Mucosa of descending colon (tissue), 3 donors: ENCODE measurements at places on chromosomes 12 and 14.

- DNase-seq: peak; percentile 77
Measured at GRCh38 chr14:69151458-69152180, 1.3 kb downstream of the DCAF5 start.

GRCh38 chr12:124518051-124518932, 49.1 kb downstream of the NCOR2 start:
- DNase-seq: peak; percentile 97

- DNase-seq: no peak
Measured at GRCh38 chr14:77985211-77985615, 185.0 kb upstream of the NRXN3 start.

DNA sequence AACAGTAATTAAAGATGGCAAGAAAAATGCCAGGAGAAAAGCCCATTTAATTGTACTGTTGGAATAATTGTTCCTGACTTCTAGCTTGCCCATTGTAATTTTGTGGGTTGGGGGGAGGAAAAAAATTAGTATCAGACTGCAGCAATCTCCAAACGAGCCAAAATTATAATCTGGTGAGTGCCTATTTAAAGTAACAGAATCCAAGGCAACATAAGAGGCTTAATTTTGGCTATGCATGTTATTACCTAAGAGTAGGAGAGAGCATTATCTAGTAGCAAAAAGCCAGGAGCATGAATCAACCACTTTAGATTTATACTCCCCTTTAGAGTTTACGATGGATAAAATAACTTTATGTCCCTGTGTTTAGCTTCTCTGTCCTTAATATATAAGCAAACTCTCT, 14.6 kb upstream of the DENND5B start:
- DNase-seq: no peak

- DNase-seq: peak; percentile 92
Measured at GRCh38 chr14:58752771-58753201, 115.0 kb downstream of the DACT1 start.

DNA sequence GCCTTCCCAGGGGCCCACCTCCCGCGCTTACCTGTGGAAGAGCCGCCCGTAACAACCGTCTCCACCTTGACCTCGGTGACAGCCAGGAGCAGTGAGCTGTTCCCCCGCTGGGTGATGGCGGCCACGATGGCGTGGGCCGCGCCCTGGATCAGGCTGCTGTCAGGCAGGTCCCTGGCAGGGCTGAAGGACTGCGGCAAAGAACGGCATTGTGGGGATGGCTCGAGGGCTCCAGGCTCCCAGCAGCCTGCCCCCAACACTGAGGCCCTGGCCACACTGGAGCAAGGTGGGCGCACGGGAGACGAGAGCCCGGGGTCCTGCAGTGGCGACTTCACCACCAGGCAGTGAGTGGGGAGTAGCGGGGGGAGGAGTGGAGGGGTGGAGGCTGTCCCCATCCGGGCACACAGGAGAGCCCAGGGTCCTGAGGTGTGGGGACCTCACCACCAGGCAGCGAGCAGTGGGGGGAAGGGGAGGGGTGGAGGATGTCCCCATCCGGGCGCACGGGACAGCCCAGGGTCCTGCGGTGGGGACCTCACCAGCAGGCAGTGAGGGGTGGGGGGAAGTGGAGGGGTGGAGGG, 25.0 kb downstream of the JAG2 start:
- no peak for DNase-seq

GRCh38 chr12:40144023-40144422, 38.1 kb upstream of the SLC2A13 start:
- DNase-seq: no peak

DNA sequence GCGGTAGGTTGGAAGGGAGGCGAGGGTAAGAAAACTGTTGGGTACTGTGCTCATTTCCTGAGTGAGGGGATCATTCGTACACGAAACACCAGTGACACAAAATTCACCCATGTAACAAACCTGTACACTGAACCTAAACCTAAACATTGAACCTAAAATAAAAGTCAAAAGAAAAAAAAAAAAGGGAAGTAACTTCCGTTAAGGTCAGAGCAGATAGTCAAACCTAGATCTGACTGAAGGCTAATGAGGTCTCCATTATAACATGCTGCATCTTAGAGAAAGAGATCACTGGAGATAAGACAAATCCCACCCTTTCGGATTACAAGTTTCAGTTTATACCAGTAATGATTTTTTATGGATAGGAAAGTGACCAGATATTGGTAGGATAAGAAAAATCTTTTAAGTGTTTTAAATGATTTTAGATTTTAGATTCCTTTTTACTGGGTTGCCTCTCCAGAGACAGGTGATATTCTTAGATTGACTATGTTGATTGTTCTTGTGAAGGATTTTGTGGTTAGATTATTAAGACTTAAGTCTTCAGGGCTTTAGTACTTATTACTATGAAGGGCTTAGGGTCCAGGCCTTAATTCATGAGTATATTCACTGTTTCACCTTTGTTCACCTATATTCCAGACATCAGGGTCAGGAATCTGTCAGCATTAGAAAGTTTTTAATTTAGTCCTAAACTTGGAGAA, 11.2 kb upstream of the NCKAP1L start:
- DNase-seq: no peak

DNA sequence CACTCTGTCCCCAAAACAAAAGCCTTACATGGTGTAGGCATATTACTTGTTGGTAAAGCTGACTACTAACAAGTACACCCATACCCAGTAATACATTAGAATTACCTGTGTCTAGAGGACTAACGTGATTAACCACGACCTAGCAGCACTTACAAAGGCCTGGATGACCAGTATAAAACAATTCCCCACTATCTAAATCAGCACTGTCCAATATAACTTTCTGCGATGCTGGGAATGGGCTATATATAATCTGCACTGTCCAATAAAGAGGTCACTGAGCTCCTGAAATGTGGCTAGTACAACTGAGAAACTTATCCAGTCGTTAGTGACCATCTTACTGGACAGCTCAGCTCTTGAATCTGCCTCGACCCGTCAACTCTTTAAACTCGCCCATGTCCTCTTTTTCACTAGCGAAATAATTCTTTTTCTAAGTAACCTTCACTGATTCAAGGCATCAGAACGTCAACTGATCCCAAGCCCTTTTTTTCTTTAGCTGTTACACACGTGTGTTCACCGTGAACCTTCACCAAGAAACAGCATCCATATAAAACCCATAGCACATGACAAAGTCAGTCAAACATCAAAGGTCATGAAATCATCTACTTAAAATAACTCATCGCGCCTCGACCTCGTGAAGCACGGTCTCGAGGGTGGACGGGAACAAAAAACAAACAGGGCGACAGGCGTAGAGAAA, 905 bp upstream of the CIPC start:
- DNase-seq: no peak

DNA sequence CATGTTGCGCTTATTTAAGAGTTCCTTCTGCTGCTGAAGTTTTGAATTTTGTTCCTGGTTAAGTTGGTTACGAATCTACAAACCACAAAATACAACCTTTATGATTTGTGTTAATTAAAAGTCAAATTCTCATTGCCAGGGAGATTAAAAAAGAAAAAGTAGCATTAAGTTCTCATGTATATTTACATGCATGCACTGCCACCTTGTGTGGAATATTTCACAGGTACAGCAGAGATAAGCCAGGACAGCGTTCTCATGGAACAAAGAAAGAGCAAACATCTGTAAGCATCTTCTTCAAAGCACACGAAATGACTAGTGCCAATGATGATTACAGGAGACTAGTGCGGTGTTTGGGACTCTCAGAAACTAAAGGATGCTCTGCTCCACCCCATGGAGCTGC, 34.2 kb downstream of the ZFYVE21 start:
- no peak for DNase-seq

DNA sequence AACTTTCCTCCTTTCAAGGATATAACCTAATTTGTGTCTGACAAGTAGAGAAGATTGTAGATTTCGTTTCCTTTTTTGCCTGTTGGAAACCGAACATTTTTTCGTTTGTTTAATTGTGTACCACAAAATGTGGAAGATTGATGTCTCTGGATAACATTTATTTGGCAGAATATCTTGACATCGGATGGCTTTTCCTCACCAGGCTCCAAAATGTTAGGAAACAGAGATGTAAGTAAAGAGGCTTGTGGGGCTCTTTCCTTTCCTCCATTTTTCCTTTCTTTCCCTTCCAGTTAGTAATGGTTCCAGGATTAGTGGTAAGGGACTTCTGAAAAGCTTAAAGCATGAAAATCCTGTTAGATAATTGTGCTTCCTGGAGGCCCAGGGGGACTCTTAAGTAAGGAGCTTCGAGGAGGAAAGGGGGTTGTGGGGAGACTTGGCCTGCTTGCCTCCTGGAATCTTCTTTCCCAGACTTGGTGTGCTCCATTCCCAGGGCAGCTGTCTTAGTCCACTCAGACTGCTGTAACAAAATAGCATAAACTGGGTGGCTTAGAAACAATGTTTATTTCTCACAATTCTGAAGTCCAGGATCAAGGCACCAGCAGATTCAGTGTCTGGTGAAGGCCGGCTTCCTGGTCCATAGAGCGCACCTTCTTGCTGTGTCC, 243.1 kb upstream of the PWP1 start:
- DNase-seq: no peak

- no peak for DNase-seq
Measured at GRCh38 chr12:124286414-124286813, 8.5 kb upstream of the RFLNA start.

DNA sequence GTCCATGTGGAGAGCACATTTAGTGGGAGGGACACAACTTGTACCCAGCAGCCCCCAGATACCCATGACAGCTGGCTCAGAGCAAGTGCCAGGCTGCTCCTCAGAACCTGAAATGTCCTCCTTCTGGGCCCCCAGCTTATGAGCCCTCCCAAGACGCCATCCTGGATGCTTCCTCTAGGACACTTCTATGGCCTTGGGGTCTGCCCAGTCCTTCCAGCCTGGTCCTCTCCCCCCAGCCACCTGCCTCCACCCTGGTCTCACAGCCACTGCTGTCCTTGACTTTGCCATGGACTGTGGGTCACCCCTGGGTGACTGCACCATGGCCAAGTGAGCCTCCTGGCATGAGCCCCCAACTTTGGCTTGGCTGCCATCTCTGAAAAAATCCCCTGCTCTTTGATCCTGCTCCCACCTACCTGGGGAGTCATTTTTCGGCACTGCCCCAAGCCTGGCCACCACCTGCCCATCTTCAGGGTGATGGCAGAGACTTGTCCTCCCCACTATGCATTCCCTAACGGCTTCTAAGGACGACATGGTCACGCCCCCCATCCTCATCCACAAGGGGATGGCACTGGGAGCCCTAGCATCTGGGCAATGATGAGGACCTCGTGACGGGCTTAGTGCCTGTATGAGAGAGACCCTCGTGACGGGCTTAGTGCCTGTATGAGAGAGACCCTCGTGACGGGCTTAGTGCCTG, 323.7 kb downstream of the TMEM121 start:
- DNase-seq: no peak

DNA sequence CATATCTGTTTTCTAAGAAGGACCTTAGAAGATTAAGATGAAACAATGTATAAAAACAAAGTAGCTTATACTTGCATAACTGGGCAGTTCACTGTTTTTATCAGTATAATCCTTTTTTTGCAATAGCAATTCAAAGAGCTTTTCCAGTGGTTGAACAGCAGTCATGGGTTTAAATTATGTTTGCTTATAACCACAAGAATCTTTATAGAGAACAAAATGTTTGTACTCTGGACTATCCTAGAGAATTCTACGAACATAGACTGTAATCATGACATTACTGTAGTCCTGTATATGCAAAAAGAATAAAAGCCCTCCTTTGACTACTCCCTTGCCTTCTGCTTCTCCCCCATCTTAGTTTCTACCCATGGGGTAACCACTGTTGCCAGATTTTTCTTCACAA, 5.7 kb downstream of the FAM177A1 start:
- DNase-seq: no peak

- DNase-seq: no peak
Measured at GRCh38 chr14:92463141-92463540, 50.4 kb upstream of the RIN3 start.

GRCh38 chr14:75636100-75636692, 24.5 kb downstream of the ERG28 start:
- DNase-seq: no peak

GRCh38 chr12:80986224-80986623, 48.5 kb upstream of the LIN7A start:
- no peak for DNase-seq

DNA sequence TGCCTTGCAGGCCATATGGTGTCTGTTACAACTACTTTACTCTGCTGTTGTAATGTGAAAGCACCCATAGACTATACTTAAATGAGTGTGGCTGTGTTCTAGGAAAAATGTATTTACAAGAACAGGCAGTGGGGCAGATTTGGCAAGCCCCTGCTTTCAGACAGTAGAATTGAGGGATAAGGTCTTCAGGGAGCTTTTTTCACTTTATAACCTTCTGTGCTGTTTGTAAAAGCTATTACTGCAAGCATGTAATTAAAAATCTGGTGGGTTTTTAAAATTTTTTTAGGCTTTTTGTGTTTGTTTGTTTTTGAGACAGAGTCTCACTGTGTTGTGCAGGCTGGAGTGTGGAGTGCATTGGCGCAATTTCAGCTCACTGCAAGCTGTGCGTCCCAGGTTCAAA, 73.9 kb downstream of the VEZT start:
- no peak for DNase-seq

- no peak for DNase-seq
Measured at GRCh38 chr12:66361703-66362102, 59.4 kb downstream of the HELB start.

DNA sequence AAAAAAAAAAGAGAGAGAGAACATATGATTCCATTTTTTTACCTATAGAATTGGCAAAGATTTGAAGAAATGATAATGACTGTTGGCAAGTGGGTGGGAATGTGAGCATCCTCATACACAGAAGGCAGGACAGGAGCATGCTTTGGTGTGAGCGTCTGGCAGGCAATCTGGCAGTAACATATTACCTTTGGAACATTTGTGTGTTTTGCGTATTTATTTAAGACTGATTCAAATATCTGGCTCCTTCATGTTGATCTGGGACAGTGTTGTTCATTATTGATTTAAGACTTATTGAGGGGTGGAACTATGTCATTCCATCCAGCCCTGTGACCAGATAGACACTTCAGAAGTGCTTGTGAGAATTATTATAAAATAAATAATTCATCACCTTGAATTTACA, 53.1 kb downstream of the PPP1R36 start:
- DNase-seq: no peak

GRCh38 chr12:131166717-131167116, 213.0 kb downstream of the ADGRD1 start:
- DNase-seq: no peak

- DNase-seq: peak; percentile 33
Measured at GRCh38 chr12:85279449-85280164, 413 bp upstream of the ALX1 start.

DNA sequence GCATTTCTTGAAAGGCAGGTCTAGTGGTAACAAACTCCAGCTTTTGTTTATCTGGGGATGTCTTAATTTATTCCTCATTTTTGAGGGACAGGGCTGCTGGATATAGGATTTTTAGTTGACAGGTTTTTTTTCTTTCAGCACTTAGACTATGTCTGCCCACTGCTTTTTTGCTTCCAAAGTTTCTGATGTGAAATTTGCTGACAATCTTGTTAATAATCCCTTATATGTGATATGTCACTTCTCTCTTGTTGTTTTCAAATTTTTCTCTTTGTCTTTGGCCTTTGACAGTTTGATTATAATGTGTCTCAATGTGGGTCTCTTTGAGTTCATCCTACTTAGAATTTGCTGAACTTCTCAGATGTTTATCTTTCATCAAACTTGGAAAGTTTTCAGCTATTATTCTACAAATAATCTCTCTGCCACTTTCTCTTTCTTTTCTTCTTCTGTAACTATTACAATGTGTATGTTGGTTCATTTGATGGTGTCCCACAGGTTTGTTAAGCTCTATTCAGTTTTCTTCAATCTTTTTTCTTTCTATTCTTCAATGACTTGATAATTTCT, 9.8 kb downstream of the ATL1 start:
- DNase-seq: no peak

- DNase-seq: no peak
Measured at GRCh38 chr12:129909051-129910020, 5.5 kb upstream of the TMEM132D start.
